Naive thymus-derived CD4-positive, alpha-beta T cell (primary cell): ENCODE measurements at places on chromosomes 13 and 19. TPM values are rescaled to one million over a fixed set of nuclear protein-coding genes. Genes with fewer than 3 reads are reported as not detected.
A peak's percentile ranks its signal among the peaks of the same experiment; 100 is the strongest.

PRKCG gene
- not detected for polyA plus RNA-seq

ZNF443 gene
- polyA plus RNA-seq, result 1.6 TPM

CASP14 gene
- polyA plus RNA-seq, result not detected

HPN gene
- not detected for polyA plus RNA-seq

PLPP2 gene
- polyA plus RNA-seq, result not detected

FXYD7 gene
- 2.6 TPM for polyA plus RNA-seq

RAB3A gene
- polyA plus RNA-seq, result 3.3 TPM

PRSS57 gene
- polyA plus RNA-seq, result not detected

SCN1B gene
- 0.23 TPM for polyA plus RNA-seq

ZNF726 gene
- polyA plus RNA-seq, result 2.5 TPM

DNA sequence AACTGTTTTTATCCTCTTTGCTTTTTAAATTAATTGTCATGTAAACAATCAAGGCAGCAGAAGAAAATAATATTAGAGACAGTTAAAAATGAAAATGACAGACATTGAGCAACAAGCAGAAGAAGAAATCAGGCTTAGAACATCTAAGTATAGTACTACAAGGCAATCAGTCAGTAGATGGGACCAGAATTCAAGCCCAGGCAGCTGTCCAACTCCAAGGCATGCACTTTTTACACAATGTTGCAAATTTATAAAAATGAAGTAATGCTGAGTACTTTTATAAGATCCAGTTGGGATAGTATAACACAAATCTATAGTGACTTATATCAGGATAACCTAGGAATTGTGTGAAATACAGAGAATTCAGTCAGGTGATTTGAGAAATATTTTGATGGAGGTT lies 2815.8 kb downstream of the PCDH9 start:
- DNase-seq, result no peak

DNA sequence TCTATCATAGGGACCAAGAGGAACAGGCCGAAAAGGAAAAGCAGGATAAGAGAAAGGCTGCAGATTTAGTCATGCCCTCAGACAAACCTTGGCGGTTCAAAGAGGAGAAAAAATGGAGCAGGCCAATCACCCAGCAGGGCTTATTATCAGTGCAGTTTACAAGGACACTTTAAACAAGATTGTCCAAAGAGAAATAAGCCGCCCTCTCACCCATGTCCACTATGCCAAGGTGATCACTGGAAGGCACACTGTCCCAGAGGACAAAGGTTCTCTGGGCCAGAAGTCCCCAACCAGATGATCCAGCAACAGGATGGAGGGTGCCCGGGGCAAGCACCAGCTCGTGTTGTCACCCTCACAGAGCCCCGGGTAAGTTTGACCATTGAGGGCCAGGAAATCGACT lies 8.3 kb upstream of the REX1BD start:
- DNase-seq, result no peak

DNA sequence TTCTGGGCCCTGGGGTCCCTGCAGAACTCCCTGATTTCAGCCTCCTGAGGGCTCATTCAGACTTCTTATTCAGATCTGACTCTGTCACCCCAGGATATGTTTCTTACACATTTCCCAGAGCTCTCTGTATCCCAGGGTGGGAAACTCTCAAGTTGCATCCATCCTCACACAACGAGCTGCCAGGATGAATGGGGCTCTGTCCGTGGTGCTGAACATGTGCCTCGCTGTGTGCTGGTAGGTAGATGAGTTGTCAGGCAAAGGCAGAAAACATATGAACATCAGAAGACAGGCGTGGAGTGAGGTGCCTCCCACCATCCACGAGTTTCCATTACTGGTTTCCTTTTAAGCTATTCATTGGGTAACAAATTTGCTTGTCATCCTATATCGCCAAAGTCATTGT lies 11.4 kb upstream of the IGFL1 start:
- peak; percentile 29 for DNase-seq

GRCh38 chr13:97403893-97404750 lies 29.8 kb upstream of the RAP2A start:
- DNase-seq, result no peak

GRCh38 chr19:982567-983170 lies 1.5 kb upstream of the WDR18 start:
- peak; percentile 51 for DNase-seq

- DNase-seq, result peak; percentile 64
Measured at GRCh38 chr19:1251330-1252220, 3.2 kb downstream of the MIDN start.

- DNase-seq, result no peak
Measured at GRCh38 chr13:96388598-96388997, 298.7 kb downstream of the HS6ST3 start.

- no peak for DNase-seq
Measured at GRCh38 chr19:10884274-10884673, 12.9 kb downstream of the CARM1 start.

DNA sequence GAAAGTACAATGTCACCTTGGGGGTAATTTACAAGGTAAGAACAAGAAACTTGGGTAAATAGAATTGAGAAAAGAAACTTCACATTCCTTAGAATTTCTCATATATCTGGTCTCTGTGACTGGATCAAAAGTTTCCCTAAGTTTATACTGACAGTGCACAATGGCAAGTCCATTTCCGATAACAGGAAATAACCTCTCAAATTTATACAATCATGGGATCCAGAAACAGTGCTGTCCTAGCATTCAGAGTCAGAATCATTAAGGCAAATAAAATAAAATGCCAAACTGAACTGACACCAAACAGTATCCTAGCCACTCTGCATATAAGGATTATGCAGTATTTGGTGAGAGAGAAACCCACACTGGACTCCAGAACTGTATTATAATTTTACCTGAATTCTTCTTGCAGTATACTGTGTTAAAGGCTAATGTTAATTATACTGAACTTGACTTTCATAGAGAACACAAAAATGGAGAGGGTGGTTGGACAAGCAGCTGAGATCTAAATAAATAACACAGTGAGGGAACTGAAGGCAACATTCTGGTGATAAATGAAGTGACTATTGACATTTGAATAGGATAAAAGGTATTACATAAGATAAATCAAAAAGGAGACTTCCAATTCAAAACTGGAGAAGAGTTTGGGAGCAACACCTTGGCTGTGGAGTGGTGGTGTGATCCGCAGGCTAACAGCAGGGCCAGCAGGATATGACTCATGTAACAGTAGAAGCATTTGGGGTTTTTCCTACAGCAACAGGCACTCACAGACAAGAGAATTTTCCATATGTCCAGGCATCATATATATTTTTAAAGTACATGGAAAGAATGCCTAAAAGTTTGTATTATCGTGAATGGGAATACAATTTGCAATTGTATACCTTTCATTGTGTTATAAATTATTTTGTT lies 932.5 kb upstream of the MIR17HG start:
- DNase-seq, result no peak
